Osteoblast (primary cell): ENCODE measurements at places on chromosomes 5 and 9. TPM values are rescaled to one million over a fixed set of nuclear protein-coding genes. Genes with fewer than 3 reads are reported as not detected.

DNA sequence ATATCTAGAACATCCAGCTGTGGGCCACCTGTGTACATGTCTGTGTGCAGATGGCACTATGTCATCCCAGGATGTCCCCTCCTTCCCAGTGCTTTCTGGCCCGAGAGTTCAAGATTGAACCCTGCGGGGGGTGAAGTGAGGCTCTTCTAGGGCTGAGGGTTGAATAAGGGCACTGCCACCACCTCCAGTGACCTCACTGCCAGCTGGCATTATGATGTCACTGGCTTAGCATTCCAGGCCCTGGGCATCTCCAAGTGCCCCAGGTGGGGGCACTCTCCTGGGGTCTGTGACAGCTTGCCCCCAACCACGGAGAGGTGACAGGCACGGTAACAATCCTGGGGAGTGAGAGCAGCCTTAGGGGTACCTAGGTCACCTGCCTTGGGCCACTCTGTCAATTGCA, 27.1 kb downstream of the CXXC5 start:
- no peak for DNase-seq
- H3K36me3 ChIP-seq = peaks cover 32% of the 10 kb centered on the region
- peaks cover 77% of the 10 kb centered on the region for H3K4me1 ChIP-seq
- H3K27me3 ChIP-seq = no peaks in the 10 kb centered on the region

DNA sequence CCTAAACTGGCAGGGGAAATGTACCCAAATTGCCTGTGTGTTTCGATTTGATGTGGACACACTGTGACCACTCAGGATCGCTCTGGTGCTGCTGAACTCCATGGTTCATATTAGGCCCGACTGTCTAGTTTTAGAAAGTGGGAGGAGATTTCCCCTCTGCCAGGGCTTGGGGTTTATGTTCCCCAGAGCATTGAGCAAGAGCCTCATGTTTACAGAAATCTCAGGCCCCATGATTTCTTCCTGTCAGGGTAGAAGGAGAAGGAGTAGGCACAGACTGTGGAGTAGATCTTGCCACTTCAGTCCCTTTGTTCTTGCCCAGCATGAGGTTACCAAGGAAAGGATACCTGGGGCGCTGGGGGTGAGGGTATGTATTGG, 40.8 kb upstream of the GLRX start:
- H3K27me3 ChIP-seq = no peaks in the 10 kb centered on the region
- peaks cover 76% of the 10 kb centered on the region for H3K4me1 ChIP-seq
- no peaks in the 10 kb centered on the region for H3K36me3 ChIP-seq
- peak overlapping the region; percentile 7 for H3K4me3 ChIP-seq
- H3K27ac ChIP-seq = peak overlapping the region; percentile 100

DNA sequence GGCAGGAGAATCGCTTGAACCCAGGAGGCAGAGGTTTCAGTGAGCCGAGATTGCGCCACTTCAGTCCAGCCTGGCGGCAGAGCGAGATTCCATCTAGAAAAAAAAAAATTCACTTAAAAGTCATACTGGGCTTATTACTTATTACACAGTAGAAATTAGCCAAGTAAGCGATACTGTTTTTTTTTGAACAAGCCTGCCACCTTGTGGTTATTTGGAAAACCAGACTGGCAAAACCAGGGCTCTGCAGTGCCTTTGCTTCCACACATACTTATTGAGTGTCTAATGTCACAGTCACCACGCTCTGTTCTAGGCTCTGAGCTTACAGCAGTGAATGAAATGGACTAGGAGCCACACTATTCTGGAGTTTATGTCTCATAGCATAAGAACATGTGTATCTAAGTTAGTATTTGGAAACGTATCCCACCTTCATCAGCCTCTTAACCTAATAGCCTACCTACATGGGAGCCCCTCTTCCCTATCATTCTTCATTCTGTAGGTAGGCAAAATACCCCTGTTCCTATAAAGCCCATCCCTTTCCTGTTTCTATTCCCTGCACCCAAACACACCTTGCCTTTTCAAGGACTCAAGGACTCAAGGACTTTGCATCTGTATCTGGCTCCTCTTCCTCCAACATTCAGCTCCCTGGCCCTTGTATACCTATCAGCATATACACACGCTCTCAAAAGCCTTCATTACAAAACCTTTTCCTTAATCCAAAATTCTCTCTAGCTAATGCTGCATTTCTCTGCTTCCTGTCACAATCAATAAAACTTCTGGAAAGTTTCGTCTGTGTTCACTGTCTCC, 13.9 kb upstream of the BASP1 start:
- DNase-seq = peak; percentile 87
- H3K36me3 ChIP-seq = no peaks in the 10 kb centered on the region
- H3K27ac ChIP-seq = no peak overlapping the region
- peaks cover 3% of the 10 kb centered on the region for H3K4me1 ChIP-seq
- no peak overlapping the region for H3K4me3 ChIP-seq
- H3K27me3 ChIP-seq = peaks cover 9% of the 10 kb centered on the region

DNA sequence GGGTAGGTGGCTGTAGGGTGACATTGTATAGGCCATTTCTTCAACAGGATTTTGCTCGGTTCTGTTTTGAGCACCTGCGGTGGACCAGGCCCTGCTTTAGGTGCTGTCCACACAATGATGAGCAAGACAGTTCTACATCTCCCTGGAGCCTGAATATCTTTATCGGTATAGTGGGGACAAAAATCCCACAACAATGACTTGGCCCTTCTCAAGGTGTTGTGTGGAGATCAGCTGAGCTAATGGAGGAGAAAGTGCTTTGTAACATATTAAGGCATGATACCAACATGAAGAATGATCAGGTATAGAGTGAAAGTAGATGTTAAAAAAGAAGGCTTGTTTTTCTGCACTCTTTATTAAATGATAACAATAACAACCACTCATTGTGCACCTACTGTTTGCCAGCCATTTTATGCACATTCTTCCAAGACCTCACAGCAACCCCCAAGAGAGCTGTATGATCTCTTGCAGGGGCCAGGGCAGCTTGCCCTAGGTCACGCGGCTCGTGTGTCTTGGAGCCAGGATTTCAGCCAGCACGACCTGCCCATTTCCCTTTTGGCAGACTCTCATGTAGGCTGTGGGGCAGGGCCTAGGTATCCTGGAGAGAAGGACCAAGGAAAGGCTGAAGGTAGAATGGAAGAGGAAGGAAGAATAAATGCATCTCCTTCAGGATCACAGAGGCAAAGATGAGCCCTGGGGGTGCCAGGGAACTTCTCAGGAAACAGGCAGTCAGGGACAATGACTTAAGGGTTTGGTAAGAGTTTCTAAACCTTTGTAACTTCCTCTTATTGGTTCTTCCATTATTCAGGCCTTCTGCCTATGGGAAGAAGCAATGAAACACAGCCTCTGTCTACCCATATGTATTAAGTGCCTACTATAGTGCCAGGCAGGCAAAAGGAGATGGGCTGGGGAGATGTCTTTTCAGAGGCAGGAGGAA, 50.0 kb upstream of the PPARGC1B start:
- no peak overlapping the region for H3K4me3 ChIP-seq
- no peaks in the 10 kb centered on the region for H3K36me3 ChIP-seq
- H3K4me1 ChIP-seq = no peaks in the 10 kb centered on the region
- H3K27ac ChIP-seq = no peak overlapping the region
- H3K27me3 ChIP-seq = peaks cover 44% of the 10 kb centered on the region

- H3K36me3 ChIP-seq = peaks cover 85% of the 10 kb centered on the region
- no peaks in the 10 kb centered on the region for H3K27me3 ChIP-seq
- H3K27ac ChIP-seq = no peak overlapping the region
- no peaks in the 10 kb centered on the region for H3K4me1 ChIP-seq
- H3K4me3 ChIP-seq = no peak overlapping the region
Observed at GRCh38 chr9:136455043-136456002, 15.7 kb upstream of the INPP5E start.

DNA sequence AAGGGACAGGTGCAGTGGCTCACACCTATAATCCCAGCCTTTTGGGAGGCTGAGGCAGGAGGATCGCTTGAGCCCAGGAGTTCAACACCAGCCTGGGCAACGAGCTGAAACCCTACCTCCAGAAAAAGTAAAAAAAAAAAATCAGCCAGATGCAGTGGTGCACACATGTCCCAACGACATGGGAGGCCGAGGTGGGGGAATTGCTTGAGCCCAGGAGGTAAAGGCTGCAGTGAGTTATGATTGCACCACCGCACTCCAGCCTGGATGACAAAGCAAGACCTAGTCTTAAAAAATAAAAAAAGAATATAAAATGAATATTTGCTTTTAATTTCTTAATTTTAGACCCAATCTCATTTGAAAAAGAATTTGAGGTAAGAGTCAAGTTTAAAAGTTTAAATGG, 143.5 kb downstream of the LPAR1 start:
- H3K4me3 ChIP-seq = no peak overlapping the region
- H3K36me3 ChIP-seq = peaks cover 11% of the 10 kb centered on the region
- no peaks in the 10 kb centered on the region for H3K27me3 ChIP-seq
- no peak overlapping the region for H3K27ac ChIP-seq
- DNase-seq = no peak
- peaks cover 35% of the 10 kb centered on the region for H3K4me1 ChIP-seq

GRCh38 chr5:101260857-101261256, 357.8 kb upstream of the ST8SIA4 start:
- H3K4me1 ChIP-seq = no peaks in the 10 kb centered on the region
- H3K4me3 ChIP-seq = no peak overlapping the region
- H3K36me3 ChIP-seq = no peaks in the 10 kb centered on the region
- H3K27ac ChIP-seq = no peak overlapping the region

- DNase-seq = no peak
- H3K36me3 ChIP-seq = peaks cover 11% of the 10 kb centered on the region
- no peaks in the 10 kb centered on the region for H3K27me3 ChIP-seq
- peaks cover 75% of the 10 kb centered on the region for H3K4me1 ChIP-seq
Observed at GRCh38 chr5:150782850-150783249, 4.3 kb downstream of the SMIM3 start.

PLPP7 gene
- total RNA-seq = 16.3 and 18.0 TPM in 2 replicates

PCDHA9 gene
- 0.29 and 0.36 TPM in 2 replicates for total RNA-seq

TMED9 gene
- total RNA-seq = 93.4 and 96.6 TPM in 2 replicates

ZNF367 gene
- total RNA-seq = 1.4 and 2.1 TPM in 2 replicates
